D341Med (cell line): ENCODE measurements at places on chromosomes 2 and 18.

DNA sequence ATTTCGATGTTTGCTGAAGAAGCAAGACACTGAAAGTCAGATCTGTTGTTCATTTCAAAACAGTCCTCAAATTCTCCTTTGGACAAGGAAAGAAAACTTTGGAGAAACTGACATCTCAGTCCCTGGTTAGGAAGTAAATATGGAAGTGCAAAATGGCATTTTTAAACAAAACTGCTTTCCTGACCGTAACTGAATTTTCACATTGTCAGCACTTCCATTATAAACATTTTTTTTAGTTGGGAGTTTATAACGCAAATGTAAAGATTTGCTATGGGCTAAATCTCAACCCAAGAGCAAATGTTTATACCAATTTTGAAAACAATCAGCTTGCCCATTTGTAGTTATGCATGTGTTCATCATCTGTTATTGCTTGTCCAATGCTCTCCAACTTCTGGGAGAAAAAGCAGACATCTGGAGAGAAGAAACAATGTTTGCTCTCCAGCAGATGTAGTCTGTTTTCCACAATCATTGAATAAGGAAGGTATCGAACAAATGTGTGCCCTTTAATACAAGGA is 520.1 kb downstream of the ARHGAP15 start:
- no peak for DNase-seq

- no peak for DNase-seq
These were observed 65.3 kb downstream of the MYO3B start for GRCh38 chr2:170243118-170243837.

- no peak for DNase-seq
These were observed 8.1 kb upstream of the BMP10 start for GRCh38 chr2:68879296-68879695.

- DNase-seq, result no peak
These were observed 107.5 kb upstream of the TEX51 start for GRCh38 chr2:126790987-126791780.

DNA sequence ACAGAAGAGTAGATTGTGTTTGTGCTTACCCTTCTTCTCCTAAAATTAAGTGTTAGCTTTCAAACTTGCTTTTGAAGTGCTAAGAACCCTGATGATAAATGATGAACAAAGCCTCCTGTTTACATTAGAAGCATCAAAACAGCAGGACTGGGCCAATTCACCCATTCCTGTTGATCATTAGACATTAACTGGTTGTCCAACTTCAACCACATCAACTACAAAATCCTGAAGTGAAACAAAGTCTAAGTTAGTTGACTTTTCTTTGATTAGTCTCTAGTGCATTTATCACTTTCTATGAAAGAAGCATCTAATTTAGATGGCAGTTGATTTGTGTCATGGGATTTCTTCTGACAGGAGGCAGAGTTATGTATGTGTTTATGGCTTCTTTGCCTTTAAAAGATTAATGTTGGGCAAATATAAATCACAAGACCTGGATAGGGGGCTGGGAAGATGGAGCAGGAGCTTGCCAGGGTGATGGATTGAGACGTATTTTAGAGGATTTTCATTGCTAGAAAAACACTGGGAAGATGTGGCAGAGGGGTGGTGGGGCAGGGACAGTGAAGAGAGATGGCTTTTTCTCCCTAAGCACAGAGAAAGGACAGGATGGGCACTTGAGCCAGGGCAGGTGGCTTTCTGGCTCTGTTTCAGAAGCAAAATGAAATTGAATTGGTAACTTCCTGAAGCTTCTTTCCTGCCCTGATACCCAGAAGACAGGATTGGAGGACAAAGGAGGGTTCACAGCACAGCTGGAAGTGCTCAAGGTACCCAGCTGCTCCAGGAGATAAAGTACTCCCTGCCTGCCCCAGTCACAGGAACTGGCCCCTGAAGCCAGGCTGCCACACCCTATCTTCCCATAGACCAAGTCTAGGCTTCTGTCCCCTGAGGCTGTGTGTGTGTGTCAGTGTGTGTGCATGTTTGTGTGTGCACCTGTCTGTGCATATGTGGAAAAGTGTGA is 20.5 kb downstream of the GYPC start:
- no peak for DNase-seq

- no peak for DNase-seq
These were observed 143.0 kb upstream of the MYCN start for GRCh38 chr2:15797231-15797938.

DNA sequence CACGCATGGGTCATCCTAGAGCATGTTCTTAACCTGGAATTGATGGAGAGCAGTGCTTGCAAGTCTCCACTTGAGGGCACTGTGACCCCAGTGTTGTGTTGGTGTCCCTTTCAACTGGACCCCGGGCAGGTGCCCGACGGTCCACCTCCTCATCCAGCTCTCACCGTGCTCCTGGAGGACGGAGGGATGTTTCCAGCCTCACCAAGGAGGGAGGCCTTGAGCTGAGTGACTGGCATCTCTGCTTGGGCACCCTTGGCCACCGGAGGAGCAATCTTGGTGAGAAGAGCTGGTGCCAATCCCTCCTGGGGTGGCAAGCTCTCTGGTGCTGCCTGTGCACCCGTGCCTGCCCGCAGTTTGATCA is 45.4 kb upstream of the ASB18 start:
- peak; percentile 48 for DNase-seq
